ENCODE measurements at places on chromosomes 3 and 15. TPM values are rescaled to one million over a fixed set of nuclear protein-coding genes. Genes with fewer than 3 reads are reported as not detected.

DNA sequence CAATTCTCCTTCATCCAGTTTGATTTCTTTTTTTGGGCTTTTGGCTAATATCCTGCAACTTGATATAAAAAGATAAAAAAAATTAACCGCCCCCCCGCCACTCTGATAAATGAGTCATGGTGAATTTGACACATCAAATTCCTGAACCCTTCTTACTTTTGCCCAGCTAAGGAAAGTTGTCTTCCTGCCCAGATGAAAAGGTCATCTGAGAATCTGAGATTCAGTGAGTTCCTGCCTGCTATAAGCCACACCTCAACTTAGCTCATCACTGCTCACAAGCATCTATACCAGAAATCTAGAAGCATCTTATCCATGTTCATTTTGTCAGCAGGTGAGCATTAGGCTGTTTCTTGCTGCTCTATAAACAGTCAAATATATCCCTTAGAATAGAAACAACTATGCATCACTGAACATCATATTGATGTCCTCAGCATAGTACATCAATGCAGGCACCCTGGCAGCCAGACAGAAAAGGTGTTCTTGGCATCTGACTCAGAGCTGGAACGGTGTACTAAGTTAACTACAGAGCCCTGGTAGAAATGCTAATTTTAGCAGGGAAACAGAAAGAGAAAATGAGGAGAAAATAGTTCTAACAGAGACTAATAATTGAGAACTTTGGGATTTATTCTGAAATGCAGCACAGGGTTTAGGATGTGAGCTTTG lies 77.1 kb downstream of the SEMA6D start:
- peak; percentile 14 for DNase-seq

DNA sequence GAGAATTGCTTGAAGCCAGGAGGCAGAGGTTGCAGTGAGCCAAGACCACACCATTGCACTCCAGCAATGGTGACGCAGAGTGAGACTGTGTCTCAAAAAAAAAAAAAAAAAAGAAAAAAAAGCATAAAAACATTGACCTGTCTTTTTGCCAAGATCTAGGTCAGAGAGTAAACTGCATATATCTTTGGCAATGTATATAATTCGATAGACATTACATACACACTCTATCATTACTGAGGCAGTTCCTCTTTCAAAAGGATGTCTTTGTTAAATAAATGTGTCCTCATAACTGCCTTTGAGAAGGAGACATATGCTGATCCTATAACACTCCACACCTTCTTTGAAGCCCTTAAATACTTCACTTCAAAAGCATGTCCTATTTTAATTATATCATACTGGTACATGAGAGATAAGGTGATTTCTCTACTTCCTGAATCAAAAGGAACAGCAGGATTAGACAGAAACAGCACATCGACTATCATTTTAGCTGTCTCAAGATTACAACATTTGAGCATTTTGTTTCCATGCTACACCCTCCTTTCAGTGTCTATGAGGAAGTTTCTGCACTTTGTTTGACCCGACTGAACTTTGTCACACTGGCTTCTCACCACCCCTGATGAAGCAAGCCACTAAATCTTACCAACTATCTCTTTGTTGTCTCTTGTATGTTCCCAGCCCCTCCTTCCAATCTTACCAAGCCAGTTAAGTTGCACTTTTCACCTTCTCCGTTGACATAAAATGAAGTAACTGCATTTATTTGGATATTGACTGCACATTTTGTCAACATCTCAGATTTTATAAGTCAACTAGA lies 335.8 kb downstream of the MECOM start:
- no peak for DNase-seq

Gene CORO2B
- total RNA-seq = 5.8 TPM

DNA sequence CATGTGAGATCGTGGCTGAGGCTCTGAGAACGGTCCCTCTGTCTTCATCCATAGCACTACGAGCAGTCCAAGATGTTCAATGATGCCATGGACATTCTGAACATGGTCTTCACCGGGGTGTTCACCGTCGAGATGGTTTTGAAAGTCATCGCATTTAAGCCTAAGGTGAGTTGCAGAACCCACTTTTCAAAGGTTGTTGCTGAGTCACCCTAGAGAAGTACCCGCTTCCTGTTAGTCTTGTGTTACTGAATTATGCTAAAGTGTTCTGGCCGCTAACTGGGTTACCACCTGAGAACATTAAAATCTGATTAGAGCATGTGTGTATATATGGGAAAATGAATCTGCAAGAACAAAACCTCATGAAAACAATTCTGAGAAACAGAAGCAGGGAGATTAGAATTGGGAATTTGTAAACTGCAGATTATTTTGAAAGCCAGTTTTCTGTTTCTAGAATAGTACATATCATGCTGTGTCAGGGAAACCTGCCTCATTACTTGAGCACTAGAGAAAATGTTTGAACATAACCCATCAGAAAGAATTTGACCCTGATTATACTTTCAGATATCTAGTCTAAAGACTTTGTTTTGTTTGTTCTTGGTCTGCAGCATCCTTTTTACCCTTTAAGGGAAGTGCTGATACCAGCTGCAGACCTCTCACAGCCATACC lies 92.6 kb downstream of the CHDH start:
- no peak for DNase-seq

- no peak for DNase-seq
Observed at GRCh38 chr3:171385086-171385485, 75.1 kb downstream of the TNIK start.

Gene FOXB1
- total RNA-seq = not detected

- DNase-seq = no peak
Observed at GRCh38 chr15:64691896-64692565, 83.4 kb downstream of the RBPMS2 start.

GRCh38 chr3:187985647-187986046 lies 168.3 kb upstream of the LPP start:
- DNase-seq = no peak

- DNase-seq = no peak
Observed at GRCh38 chr3:62312201-62312600, 61.1 kb downstream of the FEZF2 start.

DNA sequence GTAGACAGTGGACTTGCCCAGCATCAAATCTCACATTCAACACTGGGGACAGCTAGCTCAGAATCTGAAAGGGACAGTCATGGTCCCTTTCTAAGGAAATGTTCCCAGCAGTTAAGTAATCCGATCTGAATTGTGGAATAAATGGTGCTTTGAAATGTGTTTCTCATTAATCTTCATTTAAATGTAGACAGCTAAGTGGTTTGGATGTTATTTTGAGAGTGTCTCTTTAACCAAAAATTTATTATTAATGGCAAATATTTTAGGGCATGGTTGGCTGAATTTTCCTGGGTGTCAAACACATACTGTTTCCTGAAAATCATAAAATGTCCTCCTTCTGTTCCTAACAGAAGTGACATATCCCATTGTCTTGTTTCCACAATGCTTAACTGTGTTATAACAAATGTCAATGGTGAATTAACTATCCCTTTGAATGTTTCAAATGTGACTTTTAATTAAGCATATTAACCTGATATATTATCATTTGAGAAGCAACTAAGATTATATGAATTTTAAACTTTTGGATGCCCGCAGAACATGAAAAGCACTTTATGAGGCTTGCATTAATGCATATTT lies 210.8 kb downstream of the CHST2 start:
- no peak for DNase-seq

Gene TM4SF18
- total RNA-seq = 0.83 TPM

All from esophagus muscularis mucosa (tissue), 4 donors.